ENCODE measurements at places on chromosomes 2 and 18. TPM values are rescaled to one million over a fixed set of nuclear protein-coding genes. Genes with fewer than 3 reads are reported as not detected.
A peak's percentile ranks its signal among the peaks of the same experiment; 100 is the strongest.

GRCh38 chr2:160332318-160332717 is 132.2 kb upstream of the ITGB6 start:
- DNase-seq: no peak

- no peak for DNase-seq
Observed at GRCh38 chr2:31275976-31276375, 42.0 kb downstream of the EHD3 start.

DNA sequence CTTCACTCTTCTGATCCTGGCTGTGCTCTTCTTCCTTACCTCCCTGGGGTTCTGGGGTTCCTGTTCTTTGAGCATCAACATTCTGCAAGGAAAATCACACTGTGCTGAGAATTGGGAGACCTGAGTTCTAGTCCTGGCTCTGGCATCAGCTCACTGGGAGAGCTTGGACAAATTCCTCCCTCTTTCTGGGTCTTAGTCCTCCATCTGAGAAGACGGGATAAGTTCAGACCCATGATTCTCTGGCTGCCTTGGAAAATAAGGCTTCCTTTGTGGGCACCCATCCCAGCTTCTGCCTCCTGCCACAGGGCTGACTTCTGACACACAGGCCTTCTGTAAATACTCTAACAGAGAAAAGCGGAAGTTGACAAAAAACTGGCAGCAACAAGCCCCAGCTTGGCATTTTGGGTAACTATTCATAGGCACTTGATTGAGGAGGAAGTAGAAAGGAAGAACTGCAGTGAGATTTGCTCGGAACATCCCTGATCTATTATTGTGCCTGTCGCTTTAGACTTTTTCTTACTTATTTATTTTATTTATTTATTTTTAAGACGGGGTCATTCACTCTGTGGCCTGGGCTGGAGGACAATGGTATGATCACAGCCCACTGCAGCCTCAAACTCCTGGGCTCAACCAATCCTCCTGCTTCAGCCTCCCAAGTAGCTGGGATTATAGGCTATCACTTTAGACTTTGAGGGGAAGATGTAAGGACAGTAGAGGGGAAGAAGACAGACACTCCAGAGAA is 7.9 kb downstream of the PCBP1 start:
- no peak for DNase-seq

DNA sequence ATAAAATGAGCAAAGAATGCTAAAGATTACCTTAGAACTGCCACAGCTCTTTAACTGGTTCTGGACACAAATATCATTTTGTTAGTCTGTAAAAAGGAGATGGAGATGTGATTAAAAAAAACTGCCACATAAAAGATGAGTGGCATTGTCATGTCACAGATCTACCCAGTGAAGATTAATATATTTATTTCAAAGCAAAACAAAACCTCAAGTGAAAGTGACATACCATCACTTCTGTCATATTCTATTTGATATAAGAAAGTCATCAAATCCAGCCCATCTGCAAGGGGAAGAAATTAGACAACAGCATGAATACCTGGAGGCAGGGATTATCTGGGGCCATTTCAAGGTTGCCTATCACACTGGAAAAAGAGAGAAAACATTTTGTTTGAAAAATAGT is 417.6 kb upstream of the LRRTM4 start:
- no peak for DNase-seq

GRCh38 chr2:71684226-71685072 is 231.1 kb downstream of the DYSF start:
- no peak for DNase-seq

- DNase-seq: peak; percentile 13
Observed at GRCh38 chr2:234879671-234880455, 72.0 kb upstream of the SH3BP4 start.

DNA sequence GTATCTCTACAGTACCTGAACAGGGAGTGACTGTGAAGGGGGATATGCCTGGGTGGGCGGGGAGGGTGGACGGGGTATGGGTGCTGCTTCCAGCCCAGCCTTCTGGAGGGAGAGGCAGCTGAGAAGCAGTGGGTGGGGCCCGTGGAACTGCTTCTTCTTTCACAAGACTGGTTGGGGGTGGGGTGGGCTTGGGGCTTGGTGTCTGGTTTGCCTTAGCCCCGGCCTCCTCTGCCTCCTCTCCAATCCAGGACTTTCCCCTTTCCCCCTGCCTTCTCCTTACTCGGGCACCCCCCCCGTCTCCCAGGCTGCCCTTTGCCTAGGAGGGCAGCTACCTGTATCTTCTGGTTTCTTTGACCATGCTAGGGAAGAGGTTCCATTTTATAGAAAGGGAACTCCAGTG is 233.4 kb downstream of the DYSF start:
- DNase-seq: no peak

DNA sequence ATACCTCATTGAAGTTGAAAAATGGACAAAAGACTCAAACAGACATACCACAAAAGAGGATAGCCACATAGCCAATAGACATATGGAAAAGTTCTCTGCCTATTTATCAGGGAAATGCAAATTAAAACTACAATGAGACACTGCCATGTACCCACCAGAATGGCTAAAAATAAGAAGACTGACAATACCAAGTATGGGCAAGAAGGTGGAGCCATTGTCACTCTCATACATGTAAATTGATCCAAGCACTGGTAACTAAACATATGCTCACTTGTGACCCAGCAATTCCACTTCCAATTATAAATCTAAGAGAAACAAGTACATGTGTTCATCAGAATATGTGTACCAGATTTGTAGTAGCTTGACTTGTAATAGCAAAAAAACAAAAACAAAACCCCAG is 4.6 kb downstream of the LOXHD1 start:
- DNase-seq: no peak

DNA sequence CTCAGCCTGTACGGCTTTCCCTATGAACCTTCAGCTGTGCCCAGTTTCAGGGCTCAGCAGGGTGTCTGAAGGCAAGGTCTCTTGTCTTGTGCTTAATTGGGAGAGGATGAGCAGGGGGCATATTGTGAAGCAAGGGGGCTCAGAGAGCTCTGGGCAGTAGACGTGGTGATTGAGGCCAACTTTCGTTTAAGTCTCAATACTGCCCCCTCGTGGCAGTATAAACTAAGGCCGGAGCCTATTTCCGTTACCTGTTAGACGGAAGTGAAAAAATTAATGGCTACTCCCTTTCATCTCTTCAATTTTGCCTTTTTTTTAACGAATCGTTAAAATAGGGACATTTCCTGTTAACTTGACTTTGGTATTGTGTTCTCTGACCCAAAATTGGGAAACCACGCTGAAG is 193.4 kb downstream of the TDRD15 start:
- no peak for DNase-seq

GRCh38 chr2:227545990-227546389 is 52.7 kb upstream of the SCYGR2 start:
- no peak for DNase-seq

DNA sequence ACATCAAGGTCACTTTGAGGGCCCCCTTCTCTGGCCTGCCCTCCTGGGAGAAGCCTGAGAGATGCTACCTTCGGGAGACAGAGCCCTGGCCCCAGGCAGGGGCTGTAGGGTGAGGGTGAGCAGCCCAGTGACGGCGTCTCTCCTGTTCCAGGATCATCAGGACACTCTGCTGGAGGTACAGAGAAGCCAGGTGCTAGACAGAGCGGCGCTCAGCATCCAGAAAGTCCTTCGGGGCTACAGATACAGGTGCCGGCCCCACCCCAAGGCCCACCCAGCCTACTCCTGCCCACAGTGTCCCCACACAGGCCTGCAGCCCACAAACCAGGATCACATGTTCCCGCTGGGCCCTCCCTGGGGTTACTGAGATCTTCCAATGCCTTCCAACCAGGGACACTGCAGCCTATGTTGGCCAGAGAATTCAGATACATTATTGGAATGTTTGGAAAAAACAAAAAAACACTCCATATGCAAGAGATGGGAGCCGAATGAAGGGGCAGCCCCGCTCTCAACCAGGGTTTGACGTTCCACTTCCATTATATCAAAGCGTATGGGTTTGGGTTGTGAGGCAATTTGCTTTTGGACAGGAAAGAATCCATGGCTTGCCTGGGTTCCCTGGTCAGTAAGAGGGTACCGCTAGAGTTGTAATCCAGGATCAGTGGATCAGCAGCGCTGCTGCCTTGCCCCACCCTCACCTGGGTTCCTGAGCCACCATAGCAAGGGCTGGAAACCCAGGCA is 49.5 kb upstream of the GPR17 start:
- peak; percentile 54 for DNase-seq

DNA sequence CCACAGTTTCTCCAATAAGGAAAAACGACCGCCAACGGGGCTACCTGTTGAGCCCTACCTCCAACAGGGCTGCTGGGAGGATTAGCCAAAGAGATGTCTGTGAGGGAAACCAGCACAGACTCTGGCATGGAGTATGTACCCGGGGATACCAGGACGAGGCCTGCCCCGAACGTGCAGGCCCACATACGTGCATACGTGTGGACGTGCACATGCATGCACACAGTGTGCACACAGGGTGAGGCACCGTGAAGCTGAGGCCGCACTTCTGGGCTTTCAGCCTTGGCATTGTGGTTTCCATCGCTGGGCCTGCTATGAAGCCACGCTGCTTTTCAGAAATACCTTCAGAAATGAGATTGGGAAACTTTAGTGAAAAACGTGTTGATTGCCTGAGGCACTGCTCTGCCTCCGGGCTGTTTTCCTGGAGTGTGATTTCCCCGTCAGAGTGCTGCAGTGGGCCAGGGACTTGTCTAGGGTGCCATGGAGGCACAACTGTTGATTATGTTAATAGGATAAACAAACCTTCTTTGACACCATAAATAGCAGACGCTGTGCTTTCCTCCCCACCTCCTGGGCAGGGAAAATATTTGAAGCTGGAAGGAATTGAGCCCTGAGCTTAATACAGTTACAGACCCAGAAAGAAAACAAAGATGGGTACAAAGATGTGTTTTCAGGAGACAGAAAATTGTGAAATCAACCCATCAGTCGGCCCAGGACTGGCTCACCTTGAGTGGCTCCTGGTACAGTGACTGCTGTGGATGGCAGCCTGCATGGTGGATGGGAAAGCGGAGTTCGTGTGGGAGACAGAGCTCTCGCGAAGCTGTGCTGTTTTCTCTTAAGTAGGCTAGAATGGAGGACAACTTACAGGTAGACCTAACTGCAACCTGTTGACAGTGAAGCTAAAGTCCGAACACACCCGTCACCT is 182.3 kb downstream of the FAM210A start:
- DNase-seq: peak; percentile 48

The FSIP2 gene
- 3.3 TPM for total RNA-seq

The ESCO1 gene
- total RNA-seq: 16.4 TPM

The DPYSL5 gene
- 51.1 TPM for total RNA-seq

The RTN4 gene
- total RNA-seq: 187 TPM

The MC2R gene
- total RNA-seq: not detected

The GRB14 gene
- 8.8 TPM for total RNA-seq

The CRYGC gene
- total RNA-seq: not detected

The DSG4 gene
- total RNA-seq: 0.17 TPM

Measured in type B pancreatic cell (in vitro differentiated cells).